ENCODE measurements at places on chromosomes 5 and 9.

GRCh38 chr9:120377268-120378159 lies 202.5 kb downstream of the CDK5RAP2 start:
- DNase-seq = no peak

- no peak for DNase-seq
These were observed 75.6 kb downstream of the DMRT2 start for GRCh38 chr9:1125741-1126140.

DNA sequence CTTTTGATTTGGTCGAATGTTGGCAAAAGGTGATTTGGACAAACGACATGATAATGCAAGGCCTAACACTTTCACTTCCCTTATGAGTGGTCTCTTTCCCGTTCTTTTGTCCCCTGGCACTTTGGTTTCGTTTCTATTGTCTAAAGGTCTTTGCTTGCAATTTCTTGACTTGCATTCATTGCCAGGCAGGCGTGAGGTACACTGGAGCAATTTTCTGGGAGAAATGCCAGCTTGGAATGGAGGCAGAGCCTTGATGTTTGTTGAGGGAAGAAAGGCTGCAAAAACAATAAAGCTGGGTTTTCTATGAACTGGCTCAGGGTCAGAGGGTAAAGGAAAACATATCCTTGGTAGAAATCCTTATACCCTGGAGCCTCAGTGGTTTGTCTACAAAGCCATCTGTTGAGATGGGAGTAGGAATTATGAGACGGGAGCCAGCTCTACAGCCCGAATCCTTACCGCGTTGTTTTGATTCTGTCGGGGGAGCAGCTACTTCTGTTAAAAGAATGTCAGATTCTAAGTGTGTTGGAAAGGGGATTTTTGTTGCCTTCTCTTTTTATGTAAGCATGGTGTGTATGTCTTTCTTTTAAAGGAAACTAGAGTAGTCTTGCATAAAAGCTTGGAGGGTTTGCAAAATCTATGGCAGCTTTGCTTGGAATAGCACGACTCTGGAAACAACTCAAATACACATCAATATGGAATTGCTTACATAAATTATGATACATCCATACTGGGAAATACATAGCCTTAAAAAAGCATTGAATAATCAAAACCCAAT lies 158.9 kb downstream of the RMI1 start:
- no peak for DNase-seq

DNA sequence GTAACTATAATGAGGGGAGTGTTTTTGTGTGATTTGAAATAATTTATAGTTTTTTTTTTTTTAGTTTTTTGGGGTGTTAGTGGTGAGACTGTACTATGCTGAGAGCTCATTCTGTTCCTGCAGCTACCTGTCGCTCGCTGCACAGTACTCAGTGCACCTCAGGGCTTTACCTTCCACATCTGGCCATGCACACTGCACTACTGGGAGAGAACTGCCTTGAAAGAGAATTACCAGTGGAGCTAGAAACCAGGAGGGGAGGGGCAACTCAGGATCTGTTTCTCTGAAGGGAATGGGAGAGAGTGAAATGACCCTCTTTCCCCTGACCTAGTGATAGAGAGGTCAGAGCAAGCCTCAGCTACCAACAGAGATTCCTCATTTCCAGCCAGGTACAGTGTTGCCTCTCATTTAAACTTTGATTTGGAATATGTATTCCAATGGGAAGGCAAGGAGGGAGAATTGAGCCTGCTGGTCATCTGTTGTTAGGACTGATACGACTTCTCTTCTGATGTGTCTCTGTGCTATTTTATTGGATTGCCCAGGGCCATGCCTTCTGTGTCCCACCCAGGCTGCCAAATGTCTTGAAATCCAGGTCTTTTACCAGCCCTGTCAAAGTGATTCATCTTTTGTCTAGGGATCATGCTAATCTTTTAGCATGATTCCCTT lies 8.9 kb downstream of the ATG10 start:
- no peak for DNase-seq

DNA sequence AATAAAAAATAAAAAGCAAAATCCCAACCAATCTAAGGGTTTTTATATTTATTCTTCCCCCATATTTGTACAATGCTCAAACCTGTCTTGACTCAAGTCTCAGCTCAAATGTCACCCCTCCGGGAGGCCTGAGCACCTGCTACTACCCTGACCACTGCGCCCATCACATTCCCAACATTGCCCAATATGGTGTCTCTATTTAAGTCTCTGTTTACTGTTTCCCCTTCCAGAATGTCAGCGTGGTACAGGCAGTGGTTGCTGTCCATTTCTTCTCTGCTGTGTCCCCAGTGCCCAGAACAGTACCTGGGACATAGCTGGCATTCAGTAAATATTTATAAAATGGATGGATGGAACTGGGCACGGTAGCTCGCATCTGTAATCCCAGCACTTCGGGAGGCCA lies 47.3 kb upstream of the PRRC2B start:
- no peak for DNase-seq

GRCh38 chr5:135705941-135706466 lies 127.2 kb upstream of the CXCL14 start:
- no peak for DNase-seq

DNA sequence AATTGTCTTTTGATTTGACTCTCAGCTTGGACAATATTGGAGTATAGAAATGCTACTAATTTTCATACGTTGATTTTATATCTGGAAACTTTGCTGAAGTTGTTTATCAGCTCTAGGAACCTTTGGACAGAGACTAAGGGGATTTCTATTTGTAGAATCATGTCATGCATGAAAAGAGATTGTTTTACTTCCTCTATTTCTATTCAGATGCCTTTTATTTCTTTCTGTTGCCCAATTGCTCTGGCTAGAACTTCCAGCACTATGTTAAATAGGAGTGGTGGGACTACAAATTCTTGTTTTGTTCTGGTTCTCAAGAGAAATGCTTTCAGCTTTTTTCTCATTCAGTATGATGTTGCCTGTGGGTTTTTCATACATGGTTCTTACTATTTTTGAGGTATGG lies 112.8 kb upstream of the CDH12 start:
- DNase-seq = no peak

DNA sequence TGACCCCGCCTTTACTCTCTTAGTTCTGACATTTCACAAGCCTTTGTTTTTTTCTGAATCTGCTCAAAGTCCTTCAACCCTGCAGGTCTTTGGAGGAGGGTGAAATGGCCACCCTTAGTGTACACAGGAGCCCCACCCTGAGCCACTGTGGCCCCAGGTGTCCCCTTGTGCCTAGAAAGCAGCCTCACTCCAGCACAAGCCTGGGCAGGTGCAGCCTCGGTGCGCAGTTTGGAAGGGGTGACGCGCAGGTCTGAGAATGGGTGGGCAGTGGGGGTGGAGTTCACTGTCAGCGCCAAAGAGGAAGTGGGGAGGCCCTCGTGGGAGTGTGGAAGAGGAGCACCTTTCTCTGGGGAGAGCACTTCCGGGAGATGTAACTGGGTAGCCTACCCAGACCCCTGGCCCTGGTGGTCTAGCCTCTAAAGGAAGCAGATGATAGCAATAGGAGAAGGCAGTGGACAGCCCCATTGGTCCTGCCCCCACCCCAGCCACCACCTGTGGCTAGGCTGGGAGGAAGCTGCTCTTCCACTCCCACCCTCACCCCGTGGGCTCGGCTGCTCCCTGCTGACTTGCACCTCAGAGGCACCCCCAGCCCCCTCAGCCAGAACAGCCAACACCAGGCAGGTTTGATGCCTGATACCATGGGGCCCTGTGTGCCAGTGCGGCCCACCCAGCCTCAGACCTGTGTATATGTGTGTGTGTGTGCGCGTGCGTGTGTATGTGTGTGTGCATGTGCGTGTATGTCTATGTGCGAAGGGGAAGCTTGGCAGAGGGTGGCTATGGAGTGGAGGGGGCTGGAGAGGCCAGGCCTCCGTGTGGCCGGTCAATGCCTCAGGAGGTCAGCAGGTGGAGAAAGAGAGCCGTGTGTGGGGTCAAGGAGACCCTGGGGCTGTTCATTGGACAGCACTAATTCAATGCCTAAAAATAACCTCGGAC lies 16.8 kb upstream of the DAB2IP start:
- DNase-seq = no peak

DNA sequence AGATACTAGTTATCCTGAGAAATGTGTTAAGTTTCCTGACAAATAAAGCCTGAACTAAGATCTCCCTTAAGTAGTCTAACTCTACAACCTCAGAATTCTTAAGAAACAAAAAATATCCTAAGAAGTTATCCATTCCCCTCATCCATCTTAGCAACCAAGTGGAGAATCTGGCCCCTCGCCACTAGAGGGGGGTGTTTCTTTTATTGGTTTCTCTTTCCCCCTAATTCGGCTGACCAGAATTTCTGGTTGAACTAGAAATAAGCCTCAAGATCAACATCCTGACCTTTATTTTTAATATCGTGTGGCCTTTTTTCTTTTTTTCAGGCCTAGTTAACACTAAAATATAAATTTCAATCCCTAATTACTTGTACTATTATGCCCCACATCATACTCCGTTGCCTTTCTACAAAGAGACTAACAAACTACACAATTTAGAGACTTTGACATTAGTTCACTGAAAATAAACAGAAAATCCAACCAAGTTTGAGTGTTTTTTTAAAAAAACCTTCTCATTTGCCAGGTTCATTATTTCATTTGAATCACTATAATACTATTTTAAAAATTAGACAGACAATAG lies 14.3 kb upstream of the NR4A3 start:
- peak; percentile 63 for DNase-seq

- no peak for DNase-seq
These were observed 56.6 kb downstream of the CXXC5 start for GRCh38 chr5:139704748-139705147.

- DNase-seq = no peak
These were observed 216.8 kb downstream of the NMUR2 start for GRCh38 chr5:152188251-152188650.

DNA sequence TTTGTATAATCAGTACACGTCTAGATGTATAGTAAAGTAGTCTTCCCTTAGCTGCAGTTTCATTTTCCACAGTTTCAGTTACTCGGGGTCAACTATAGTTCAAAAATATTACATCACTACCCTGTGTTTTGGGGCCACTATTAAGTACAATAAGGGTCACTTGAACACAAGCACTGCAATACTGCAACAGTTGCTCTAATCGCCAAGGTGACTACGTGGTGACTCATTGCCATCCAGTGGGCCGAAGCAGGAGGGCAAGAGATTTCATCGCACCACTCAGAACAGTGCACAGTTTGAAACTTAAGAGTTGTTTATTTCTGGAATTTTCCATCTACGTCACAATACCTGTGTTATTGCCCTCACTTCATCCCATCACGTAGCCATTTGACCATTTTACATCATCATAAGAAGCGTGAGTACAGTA lies at the start of gene ARL14EPL:
TSS of gene ARL14EPL (plus strand) at position 379 of the 424 bp plus-strand sequence. CDS start 18,994 bp downstream, outside the sequence.
- DNase-seq = peak; percentile 49
